Stimulated activated CD8-positive, alpha-beta memory T cell treated with anti-CD3 and anti-CD28 coated beads, Interleukin-15, amount 100 ng/mL, for 48 hours (primary cell): ENCODE measurements at places on chromosomes 13 and 19.

GRCh38 chr13:40193286-40194223, 472.9 kb downstream of the FOXO1 start:
- DNase-seq, result no peak

DNA sequence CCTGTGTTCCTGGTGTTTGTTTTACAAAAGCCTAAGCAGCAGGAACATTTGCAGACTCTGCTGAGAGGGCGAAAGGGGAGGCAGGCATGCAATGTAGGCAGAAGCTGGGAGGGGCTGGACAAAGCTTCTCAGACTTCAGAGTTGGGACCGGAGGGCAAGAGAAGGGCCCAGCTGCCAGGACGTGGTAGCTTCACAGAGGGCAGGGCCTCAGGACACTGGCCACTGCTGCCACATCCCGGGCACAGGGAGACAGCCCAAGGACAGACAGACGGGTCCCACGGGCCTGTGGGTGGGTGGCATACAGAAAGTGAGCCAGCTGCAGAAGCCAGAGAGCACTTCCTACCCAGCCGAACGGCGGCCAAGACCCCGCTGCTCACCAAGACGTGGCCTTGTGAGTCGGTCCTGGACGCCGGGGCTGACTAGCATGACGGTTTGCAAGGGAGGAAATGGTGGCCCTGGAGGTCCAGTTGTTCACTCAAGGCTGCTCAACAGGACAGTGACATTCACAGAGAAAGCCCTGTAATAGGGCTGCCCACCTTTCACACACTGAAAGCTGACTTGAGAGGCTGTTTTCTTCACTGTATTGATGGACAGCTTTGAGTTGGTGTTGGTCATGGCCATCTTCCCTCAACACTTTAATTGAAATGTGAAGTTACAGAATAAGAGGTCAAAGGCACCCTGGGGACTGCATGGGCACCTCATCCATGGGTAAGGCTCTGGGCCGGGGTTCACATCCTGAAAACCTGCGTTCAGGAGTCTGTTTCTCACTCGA, 23.7 kb upstream of the TFDP1 start:
- DNase-seq, result no peak

DNA sequence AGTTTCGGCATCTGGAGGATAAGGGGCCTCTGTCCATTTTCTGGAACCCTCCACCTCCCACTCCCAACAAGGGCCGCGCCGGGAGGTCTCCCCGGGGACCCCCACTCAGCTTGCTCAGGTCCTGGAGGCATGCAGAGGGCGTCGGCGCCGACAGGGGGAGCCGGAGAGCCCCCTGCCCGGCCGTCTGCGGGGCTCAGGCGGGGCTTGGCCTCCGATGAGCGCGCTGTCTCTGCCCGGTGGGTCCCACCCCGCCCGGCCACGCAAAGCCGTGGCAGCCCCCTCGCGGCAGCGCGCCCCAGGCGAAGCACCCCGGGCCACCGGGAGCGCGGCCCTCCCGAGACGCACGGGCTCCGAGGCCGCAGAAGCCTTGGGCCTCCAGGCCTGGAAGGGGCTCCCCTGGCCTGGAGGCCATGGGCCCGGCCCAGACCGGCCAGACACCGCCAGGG, 149.7 kb upstream of the ZNF536 start:
- DNase-seq, result no peak

- no peak for DNase-seq
Measured at GRCh38 chr19:31980796-31981195, 364.6 kb upstream of the ZNF507 start.

GRCh38 chr19:35063940-35064818, 22.7 kb downstream of the HPN start:
- DNase-seq, result peak; percentile 9

GRCh38 chr19:8022275-8022674, 16.8 kb upstream of the ELAVL1 start:
- no peak for DNase-seq

DNA sequence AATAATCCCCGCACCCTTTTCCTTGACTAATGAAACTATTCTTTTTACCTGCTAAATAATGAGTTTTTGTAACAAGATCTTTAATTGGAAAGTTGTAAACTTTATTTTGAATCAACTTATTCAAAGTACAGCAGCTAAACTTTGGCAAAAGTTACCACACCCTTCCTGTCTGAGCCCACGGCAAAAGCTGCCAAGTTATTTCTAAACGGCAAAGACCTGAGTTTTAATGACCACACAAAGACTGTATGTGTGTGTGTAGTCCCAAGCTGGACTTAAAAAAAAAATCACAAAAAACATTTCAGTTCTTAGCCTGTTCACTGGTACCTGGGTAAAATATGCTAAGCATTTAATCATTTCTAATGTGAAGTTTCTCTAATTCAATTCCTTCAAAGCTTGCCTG, 60.7 kb downstream of the ZAR1L start:
- no peak for DNase-seq

GRCh38 chr19:31992750-31993149, 352.7 kb upstream of the ZNF507 start:
- DNase-seq, result no peak

- no peak for DNase-seq
Measured at GRCh38 chr19:55695511-55696290, 20.7 kb downstream of the EPN1 start.

GRCh38 chr19:52621376-52621775, 16.8 kb downstream of the ZNF83 start:
- DNase-seq, result no peak

DNA sequence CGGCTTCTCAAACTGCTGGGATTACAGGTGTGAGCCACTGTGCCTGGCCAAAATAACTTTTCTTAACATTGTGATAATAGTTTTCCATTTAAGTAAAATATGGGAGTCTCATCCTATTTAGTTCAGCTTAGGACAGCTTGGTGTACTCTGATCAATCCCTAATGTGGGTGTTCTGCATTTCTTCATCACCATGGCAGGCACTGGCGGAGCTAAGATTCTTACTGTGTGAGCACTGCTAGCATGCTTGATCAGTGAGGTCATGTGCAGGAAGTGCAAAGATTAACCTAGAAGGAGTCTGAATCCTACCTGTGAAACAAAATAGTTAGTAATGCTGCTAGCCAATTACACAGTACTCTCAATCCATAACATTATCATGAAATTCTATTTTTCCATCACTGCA, 1684.2 kb upstream of the SLC10A2 start:
- no peak for DNase-seq

- peak; percentile 39 for DNase-seq
Measured at GRCh38 chr19:11496391-11497163, 9.1 kb downstream of the ZNF653 start.

- DNase-seq, result no peak
Measured at GRCh38 chr13:30905932-30906383, at the start of gene MEDAG. MEDAG (plus strand) TSS chr13:30906271; CDS start chr13:30906516, 245 bp downstream.

- no peak for DNase-seq
Measured at GRCh38 chr13:102869948-102870676, 24.3 kb downstream of the ERCC5 start.

GRCh38 chr13:28485996-28486543, 8.9 kb downstream of the FLT1 start:
- DNase-seq, result no peak

GRCh38 chr13:99352351-99353245, 45.4 kb upstream of the GPR183 start:
- no peak for DNase-seq

- DNase-seq, result no peak
Measured at GRCh38 chr19:23203841-23204344, 46.3 kb downstream of the ZNF724 start.

DNA sequence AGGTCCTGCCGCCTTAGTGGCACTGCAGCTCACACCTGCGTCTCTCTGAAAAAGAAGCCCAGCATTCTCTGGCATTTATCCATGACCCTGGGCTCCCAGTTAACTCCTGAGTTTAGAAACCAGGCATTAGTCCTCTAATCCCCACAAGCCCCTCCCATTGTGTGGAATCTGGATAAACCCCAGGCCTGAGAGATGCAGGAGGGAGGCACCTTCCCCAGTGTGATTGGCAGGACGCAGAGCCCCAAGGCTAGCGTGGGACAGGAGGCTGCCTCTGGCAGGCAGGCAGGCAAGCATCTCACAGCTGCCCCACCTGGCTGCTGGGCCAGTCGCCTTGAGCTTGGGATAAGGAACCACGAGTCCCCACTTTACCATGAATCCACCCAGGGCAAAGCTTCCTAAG, 11.0 kb upstream of the SERPINE3 start:
- DNase-seq, result no peak

GRCh38 chr13:36363366-36363863, 17.2 kb upstream of the SPART start:
- DNase-seq, result no peak

DNA sequence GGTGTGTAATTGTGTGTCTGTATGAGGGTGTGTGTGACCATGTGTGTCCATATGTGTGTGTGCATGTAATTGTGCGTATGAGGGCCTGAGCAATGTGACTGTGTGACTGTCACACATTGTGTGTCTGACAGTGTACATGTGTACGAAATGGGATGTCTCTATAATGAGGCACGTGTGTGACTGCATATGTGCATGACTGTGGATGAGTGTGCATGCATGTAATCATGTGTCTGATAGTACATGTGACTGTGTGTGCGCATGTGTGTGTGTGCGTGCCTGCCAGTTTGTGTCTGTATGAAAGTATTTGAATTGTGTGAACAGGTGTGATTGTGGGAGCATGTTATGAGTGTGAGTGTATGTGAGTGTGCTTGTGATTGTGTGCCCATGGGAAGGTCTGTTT, 2.2 kb upstream of the ACSBG2 start:
- DNase-seq, result no peak

DNA sequence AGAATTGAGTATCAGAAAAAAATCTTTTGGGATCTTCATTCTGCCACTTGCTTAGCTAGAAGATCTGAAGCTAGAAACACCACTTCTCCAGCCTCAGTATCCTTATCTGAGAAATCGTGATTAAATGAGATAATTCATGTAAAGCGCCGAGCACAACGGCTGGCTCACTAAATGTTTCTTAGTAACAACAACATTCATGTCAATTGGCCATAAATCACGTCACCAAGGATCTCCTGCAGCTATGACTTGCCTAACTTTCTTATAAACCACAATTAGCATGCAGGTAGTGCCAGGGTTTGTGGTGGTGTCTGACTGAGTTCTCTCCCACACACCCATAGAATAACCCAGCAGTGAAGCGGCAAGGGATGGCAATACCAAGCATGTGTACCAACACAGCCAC, 501.3 kb downstream of the EFNB2 start:
- no peak for DNase-seq

DNA sequence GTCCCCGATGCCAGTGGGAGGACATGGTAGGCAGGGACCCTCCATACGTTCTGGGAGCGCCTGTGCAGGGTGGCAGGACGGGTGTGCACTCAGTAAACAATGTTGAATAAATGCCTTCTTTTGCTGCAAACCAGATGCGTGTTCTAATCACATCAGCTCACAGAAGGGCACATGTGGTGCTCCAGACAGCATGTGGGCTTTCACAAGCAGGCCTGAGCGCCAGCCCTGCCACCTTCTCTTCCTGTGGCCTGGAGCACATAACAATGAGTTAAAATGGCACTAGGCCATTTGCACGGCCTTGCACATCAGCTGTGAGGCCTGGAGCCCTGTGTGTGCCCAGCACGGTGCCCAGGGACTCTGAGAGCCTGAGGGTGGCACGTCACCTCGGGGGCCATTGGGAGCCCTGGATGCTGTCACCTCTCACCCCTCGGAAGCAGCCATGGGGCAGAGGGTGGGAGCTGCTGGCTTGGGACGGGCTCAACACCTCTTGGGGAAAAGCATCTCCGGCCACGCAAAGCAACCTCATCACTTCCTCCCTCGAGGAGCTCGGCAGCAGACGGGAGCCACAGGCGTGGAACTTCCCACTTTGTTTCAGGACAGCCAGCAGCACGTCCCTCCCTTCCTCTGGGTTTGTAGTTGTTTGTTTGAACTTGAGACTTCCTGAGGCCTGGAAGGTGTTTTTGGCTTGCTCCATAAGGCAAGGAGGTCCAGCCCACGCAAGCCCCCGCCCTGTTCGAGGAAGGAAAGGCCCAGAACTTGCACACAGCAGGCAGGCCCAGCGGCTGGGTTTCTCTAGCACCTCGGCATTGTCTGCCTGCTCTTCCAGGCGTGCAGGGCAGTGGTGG, 9.8 kb downstream of the MCF2L start:
- DNase-seq, result no peak

- no peak for DNase-seq
Measured at GRCh38 chr13:111925146-111925875, 141.6 kb upstream of the SOX1 start.

DNA sequence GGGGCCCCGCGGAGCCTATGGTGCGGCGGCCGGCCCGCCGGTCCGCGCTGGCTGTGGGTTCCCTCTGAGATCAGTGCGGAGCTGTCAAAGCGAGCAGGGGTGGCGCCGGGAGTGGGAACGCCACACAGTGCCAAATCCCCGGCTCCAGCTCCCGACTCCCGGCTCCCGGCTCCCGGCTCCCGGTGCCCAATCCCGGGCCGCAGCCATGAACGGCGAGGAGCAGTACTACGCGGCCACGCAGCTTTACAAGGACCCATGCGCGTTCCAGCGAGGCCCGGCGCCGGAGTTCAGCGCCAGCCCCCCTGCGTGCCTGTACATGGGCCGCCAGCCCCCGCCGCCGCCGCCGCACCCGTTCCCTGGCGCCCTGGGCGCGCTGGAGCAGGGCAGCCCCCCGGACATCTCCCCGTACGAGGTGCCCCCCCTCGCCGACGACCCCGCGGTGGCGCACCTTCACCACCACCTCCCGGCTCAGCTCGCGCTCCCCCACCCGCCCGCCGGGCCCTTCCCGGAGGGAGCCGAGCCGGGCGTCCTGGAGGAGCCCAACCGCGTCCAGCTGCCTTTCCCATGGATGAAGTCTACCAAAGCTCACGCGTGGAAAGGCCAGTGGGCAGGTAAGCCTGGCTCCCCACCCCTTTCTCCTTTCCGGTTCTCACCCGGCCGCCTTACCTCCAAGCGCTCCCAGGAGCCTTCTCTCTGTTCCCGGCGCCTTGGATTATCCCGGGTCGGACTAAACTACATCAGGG, at the start of gene PDX1:
Gene PDX1 (plus strand): TSS at position 67 of the 743 bp plus-strand sequence. CDS start 139 bp downstream, at position 206.
- DNase-seq, result no peak

- DNase-seq, result no peak
Measured at GRCh38 chr13:48431431-48431830, 18.5 kb upstream of the LPAR6 start.

- DNase-seq, result no peak
Measured at GRCh38 chr13:53201454-53202225, 173.0 kb downstream of the OLFM4 start.

- no peak for DNase-seq
Measured at GRCh38 chr19:17200408-17201079, 14.6 kb upstream of the USE1 start.

DNA sequence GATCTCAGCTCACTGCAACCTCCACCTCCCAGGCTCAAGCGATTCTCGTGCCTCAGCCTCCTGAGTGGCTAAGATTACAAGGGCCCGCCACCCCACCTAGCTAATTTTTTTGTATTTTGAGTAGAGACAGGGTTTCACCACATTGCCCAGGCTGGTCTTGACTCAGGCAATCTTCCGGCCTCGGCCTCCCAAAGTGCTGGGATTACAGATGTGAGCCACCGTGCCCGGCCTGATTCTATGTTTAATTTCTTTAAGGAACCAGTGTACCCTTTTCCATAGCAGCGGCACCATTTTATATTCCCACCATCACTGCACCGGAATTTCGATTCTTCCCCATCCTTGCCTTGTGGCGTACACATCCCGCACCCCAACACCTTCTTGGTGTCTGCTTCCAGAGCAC, 17.7 kb upstream of the INSR start:
- no peak for DNase-seq
